ENCODE measurements at places on chromosomes 1 and 21. TPM values are rescaled to one million over a fixed set of nuclear protein-coding genes. Genes with fewer than 3 reads are reported as not detected.
A peak's percentile ranks its signal among the peaks of the same experiment; 100 is the strongest.

DNA sequence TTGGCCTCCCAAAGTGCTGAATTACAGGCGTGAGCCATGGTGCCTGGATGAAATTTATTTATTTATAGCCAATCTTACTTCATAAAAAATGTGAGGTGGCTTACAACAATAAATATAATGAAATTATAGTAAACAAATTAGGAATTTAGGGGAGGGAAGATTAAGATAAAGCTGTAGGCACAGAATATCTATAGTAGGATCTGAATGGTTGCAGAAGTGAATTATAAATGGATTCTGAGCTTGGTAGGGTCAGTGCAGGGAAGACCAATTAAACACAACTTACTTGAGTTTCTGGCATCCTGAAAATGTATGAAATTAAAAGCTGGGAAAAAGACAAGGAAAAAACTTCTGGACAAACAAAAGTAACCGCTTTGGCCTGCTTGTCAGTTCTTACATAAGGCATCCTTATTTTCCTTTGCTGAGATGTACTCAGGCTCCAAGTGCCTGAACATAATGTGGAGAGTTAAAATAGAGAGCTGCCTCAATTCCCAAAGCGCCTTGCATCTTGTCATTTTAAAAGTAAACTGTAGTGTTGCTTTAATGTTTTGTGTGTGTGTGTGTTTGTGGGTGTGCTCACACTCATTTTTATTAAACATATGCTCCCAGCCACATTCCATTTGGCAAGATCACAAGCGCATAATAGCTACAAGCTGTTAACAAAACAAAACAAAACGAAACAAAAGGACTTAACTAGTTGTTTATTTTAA, 247.3 kb downstream of the S1PR1 start:
- H3K27ac ChIP-seq: no peak overlapping the region
- H3K4me1 ChIP-seq: peaks cover 4% of the 10 kb centered on the region
- no peak overlapping the region for H3K4me3 ChIP-seq
- H3K27me3 ChIP-seq: no peaks in the 10 kb centered on the region
- peak; percentile 82 for DNase-seq

DNA sequence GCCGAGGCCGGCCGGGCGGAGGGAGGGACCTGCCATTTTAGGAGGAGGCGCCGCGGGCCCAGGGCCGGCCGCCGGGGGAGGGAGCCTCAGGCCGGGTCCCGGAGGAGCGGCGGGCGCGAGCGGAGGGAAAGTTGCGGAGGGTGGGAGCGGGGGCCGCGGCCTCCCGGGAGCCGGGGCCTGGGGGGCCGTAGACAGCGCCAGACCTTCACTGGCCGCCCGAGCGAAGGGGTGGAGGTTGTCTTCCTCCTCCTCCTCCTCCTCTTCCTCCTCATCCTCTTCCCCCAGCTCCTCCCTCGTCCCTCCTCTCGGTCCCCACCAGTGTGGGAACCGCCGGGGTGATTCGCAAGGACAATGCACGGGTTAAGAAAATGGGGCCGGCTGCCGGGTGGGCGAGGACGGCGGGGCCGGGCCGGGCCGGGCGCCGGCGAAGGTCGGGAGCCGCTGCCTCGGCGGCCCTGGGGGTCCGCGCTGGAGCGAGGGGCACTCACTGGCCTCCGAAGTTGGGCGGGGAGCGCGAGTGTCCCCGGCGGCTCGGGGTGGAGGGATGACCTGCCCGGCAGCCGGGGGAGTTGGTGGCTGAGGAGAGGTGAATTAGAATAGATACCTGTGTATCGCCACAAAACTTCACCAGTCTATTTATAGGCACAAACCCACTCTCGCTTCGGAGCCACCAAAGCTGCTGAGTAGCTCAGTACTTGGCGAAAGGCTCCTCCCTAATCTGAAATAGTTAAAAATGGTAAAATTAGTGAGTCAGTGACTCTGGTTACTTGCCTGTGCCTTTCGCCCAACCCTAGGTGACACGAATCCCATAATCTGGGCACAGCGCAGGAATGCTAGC, 1.3 kb downstream of the DYRK1A start:
- H3K27ac ChIP-seq: peak overlapping the region; percentile 100
- peaks cover 2% of the 10 kb centered on the region for H3K4me1 ChIP-seq
- peak overlapping the region; percentile 81 for H3K4me3 ChIP-seq
- peak; percentile 51 for DNase-seq

DNA sequence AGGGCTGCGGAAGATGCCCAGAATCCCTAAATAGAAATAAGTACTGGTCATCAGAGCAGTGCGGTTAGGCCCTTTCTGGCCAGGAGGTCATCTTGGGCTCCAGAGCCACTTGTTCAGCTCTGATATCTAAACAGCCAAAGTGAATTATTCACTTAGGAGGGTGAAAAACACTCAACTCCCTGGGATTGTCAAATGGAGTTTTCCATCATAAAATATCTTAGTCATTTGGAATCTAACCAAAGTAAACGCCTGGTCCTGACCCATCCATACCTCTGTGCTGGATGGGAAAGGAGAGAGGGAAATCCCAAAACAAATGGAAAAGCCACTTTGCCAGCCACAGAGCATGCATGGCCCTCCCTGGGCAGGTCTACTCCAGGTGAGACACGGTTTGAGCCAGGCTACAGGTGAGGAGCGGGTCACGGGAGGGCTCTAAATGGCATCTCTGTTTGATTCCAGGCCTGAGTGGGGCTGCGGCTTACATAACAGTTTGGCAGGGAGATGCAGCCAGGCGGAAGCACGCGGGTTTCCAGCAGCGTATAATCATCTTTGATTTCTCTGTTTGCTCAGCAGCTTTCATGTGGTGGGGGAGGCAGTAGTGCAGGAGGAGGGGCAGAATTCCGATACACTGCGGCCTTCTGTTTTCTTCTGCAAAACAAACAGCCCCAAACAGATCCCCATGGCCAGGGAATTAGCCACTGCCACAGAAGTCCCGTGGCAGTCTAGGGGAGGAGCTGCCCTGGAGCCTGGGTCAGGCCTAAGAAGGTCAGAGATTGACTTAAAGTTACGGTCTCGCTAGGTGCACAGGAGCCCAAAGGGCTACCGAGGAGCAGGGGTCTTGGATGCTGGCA, 59.1 kb upstream of the ZNF648 start:
- no peaks in the 10 kb centered on the region for H3K27me3 ChIP-seq
- DNase-seq: peak; percentile 70
- H3K4me3 ChIP-seq: no peak overlapping the region

Gene VCAM1
- 68.9 TPM for total RNA-seq

Gene EXTL1
- 0.63 TPM for total RNA-seq
